Hepatocyte (in vitro differentiated cells): ENCODE measurements at places on chromosomes 16 and 17. TPM values are rescaled to one million over a fixed set of nuclear protein-coding genes. Genes with fewer than 3 reads are reported as not detected.

The SHCBP1 gene
- total RNA-seq = 2.7 and 3.2 TPM in 2 replicates

The UTS2R gene
- 0.10 TPM in 1 of 2 replicates, not detected in the other for total RNA-seq

The KRT17 gene
- total RNA-seq = 41.5 and 59.5 TPM in 2 replicates

DNA sequence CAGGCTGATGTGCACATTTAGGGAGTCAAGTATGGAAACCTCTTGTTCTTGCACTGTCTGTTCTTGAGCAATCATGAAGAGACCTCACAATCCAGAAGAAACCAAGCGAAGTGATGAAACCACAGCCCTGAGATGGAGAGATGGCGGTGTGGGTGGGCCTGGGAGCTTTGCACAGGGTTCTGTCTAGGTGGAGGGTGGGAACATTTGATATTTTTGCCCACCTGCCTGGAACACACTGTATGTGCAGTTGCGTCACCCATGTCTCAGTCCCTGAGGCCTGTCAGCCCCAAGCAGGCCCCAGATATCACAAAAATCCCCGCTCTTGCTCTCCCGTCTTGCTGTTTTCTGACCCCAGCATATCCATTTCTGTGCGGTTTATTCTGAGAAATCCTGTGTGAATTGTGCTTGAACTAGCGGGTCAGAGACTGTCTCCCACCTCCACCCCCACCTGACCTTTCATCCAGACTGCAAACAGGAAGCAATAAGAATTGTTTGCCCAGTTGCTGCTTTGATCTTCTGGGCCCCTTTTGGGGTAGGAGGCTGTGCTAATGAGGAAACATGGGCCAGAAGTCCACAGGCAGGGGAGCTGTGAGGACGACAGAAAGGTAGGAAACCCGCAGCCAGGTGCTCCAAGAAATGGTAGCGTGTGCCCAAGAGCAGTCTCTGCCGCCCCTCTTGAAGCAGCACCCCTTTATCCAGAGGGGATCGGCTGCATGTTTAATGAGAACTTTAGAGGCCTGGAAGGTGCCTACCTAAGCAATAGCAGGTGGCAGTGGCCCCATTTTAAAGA, 183.8 kb downstream of the CCDC182 start:
- peak; percentile 70 for DNase-seq

DNA sequence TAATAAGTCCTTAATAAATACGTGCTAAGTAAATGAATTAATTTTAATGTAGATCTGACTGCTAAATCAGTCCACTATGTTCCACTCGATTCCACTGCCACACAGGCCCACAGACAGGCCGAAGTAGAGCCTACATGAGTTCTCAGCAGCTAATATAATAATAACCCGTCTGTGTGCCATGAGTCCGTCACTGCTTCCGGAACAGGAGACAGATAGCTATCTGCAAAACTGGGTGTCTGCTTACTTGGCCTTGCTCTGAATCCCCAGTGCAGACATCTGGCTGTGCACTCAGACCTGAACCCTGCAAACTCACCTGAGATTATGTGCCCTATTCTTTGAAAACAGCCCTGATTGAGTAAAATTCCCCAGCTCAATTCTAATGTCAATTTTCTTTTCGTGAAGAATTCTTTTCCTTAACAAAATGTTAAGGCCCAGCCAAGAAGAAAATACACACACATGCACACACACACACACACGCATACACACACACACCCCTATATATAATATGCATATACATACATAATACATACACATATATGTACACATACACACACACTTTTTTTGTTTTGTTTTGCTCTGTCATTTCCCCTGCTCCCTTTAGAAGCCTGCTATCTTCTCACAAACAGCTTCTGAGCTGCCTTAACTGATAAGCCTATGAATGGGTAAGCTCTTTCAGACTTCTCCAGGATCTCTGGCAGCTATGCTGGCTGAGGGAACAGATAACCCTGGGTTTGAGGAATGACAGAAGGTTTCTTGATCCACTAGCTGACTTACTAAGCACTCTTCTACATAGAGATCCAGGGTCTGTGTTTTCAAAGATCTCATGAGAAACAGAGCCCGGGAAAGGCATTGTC, 39.8 kb upstream of the TOM1L1 start:
- DNase-seq = peak; percentile 39
